ENCODE measurements at places on chromosomes 2 and 18. TPM values are rescaled to one million over a fixed set of nuclear protein-coding genes. Genes with fewer than 3 reads are reported as not detected.

- DNase-seq: no peak
These were observed 208.4 kb downstream of the MYCN start for GRCh38 chr2:16148632-16149348.

DNA sequence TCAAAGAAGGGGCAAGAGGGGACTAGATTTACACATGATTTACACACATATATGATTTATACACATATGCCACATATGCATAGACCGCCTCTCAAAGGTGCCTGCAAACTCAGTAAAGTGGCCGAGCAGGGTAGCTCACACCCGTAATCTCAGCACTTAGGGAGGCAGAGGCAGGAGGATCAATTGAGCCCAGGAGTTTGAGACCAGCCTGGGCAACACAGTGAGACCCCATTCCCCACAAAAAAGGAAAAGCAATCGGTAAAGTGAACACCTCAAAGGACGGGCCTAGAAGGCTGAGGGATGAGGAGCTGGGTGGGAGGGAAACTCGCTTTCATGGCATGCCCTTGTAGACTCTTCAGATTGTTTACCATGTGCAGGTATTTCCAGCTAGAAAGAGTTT lies 5.1 kb downstream of the ANKRD39 start:
- no peak for DNase-seq

DNA sequence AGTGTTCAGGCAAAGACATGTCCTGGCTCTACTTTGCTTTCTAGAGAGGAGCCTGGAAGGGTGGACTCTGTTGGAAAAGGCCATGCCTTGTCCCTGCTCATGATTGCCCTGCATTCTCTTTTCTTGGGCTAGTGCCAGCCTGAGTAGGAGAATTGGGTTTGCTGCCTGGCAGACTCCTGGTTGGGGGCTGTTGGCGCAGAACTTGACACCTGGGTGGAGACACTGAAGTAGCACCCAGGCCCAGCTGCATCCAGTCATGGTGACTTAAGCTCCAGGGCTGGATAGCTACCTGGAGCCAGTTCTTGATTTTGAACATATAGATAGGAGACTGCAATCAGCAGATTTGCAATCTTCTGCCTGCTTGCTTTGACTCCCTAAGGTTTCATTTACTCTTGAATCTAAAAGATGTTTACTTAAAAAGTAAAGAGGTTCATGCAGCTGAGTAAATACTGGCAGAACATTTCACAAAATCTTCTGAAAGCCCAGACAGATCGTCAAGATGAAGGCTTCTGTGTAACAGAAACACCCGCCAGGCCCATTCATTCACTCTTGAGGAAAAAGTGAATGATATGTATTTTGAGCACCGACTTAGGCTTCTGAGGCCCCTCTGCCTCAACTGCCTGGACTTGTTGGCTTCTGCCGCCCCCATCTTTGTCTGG lies 38.0 kb upstream of the YWHAQ start:
- DNase-seq: no peak

DNA sequence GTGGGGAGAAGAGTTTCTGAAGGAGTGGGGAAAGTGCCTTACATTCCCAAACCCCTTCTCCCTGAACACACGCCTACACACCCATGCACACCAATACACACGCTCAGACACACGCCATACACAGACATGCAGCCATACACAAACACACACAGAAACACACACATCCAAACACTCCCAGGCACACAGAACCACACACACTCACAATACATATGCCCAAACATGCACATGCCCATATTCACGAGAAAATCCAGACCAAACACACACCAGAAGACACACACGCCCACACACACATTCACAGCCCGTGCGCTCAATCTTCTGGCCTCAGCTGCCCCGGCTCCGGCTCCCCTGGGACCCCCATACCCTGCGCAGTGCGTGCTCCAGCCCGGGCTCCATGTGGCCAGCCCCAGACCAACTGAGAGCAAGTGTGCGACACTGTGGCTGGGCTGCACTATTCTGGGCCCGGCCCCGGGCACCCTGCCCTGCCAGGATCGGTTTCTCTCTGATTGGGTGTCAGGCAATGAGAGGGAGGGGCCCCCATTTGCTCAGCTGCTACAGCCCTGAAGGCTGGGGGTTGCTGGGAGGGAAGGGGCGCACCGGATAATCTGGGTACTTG lies at the start of gene PRKAG3:
Gene PRKAG3 (minus strand): TSS at position 426 of the 613 bp plus-strand sequence.
- DNase-seq: peak; percentile 43

DNA sequence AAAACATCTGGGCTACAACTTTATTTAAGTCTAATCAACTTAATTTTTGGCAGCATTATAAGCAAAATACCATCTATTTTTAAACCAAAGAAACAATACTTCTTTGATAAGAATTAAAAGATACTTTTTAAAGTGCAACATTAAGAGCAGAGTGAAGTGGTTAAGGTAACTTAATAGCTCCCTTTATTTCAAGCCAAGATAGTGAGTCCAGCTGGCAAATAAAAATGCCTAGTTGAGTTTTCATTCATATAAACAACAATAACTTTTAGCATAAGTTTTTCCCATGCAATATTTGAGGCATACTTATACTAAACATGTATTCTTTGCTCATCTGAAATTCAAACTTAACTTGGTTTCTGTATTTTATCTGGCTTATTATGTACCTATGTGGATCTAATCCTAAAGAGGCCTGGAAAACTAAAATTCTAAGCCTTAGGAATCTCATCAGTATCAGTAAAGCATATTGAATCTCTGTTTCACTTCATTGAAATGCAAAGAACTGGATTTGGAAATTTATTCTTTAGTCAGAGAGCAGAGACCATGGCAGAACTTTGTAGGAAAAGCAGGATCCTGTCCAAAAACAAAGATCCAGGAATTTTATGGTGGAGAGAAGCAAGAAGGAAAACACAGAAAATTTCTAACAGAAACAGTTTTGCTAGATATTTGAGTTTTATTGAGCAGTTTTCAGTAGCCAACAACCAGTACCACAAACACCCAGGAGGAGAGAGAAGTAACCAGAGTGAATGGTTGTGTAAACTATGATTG lies 95.9 kb downstream of the COL3A1 start:
- DNase-seq: peak; percentile 46

GRCh38 chr2:30147196-30147714 lies 448 bp downstream of the YPEL5 start:
- DNase-seq: no peak

- DNase-seq: no peak
These were observed 246.6 kb downstream of the SETBP1 start for GRCh38 chr18:44927127-44927849.

DNA sequence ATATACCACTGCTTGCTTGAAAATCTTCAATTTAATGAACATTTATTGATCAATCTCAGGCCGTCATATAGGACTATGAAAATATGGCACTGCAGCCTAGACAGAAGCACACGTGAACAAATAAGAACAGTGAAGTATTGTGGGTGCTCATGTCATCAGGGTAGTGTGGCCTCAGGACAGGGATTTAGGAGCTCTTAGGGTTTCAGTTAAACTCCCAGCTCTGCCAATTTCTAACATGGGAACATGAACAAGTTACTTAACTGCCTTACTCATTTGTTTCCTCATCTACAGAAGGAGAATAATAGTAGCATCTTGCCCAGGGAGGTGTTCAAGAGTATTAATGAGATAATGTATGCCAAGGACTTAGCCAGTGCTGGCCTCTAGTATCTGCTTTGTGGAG lies 146.0 kb upstream of the MAP3K20 start:
- no peak for DNase-seq

GRCh38 chr2:122193622-122194021 lies 438.2 kb downstream of the TSN start:
- DNase-seq: no peak

GRCh38 chr18:44033144-44033701 lies 647.5 kb upstream of the SETBP1 start:
- no peak for DNase-seq

DNA sequence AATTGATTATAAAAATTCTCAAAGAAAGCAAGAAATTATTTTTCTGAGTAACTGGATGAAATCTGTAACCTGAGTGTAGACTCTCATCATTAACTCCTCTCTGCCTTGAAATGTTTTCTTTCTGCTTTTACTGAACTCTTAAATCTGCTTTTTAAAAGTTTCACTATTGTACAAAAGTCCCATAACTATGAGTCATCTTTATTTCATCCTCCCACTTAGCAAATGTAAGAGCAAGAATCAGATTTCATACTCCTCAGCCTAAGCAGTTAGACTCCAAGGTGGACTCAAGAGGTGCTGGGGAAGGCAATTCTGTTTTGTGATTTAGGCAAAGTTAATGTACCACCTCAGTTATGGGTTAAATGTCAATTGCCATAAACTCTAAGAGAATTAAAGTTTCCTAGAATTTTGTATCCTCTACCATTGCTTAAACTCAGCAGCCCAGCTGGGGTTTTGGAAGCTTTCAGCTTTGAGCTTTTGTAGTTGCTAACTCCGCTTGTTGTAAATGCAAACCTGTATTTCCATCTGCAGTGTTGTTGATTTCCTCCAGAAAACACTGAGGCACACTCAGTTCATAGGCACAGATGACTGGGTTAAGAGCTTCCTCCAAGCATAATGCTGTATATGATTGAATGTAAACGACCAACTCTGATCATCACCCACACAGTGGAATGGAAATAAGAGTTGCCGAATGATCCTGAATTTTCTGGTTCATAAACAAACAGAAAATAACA lies 268.8 kb downstream of the ARHGAP15 start:
- peak; percentile 17 for DNase-seq

GRCh38 chr18:21341141-21341540 lies 99.1 kb downstream of the GREB1L start:
- no peak for DNase-seq

- DNase-seq: no peak
These were observed 13.3 kb upstream of the EHBP1 start for GRCh38 chr2:62692225-62692624.

- DNase-seq: no peak
These were observed 20.6 kb downstream of the SERPINB10 start for GRCh38 chr18:63928331-63928730.

- DNase-seq: no peak
These were observed 2.8 kb upstream of the BOK start for GRCh38 chr2:241555711-241556110.

GRCh38 chr18:6947338-6948030 lies 170.1 kb downstream of the LAMA1 start:
- DNase-seq: no peak

- peak; percentile 87 for DNase-seq
These were observed 43.7 kb downstream of the HDLBP start for GRCh38 chr2:241271706-241272302.

DNA sequence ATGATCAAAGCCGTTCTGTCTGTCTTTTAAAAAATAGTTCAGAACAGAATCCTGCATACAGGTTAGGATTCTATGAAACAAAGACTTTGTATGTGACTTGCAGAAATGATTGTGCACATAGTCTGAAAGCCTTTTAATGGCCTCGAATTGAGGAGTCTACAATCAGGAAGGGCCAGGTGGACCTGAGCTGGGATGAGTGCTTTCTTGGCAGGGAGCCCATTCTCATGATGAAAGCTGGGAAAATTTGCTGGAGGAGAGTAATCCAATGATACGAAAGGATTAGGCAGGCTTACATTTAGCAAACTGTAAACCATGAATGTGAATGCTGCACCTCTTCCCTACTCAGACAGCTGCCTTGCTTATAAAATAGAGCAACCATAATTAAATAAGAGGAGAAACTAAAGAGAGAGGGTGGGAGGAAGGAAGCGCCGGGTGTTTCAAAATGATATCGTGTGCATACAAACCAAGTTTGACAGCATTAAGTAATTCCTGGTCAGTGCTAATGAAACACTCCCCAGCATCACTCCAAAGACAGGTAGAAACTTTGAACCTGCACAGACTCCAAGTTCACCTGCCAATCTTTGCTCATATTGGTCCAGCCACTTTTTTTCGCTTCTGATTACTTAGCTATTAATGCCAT lies 23.7 kb upstream of the CXCR4 start:
- DNase-seq: no peak

GRCh38 chr18:74529378-74529777 lies 4.9 kb upstream of the CNDP1 start:
- no peak for DNase-seq

DNA sequence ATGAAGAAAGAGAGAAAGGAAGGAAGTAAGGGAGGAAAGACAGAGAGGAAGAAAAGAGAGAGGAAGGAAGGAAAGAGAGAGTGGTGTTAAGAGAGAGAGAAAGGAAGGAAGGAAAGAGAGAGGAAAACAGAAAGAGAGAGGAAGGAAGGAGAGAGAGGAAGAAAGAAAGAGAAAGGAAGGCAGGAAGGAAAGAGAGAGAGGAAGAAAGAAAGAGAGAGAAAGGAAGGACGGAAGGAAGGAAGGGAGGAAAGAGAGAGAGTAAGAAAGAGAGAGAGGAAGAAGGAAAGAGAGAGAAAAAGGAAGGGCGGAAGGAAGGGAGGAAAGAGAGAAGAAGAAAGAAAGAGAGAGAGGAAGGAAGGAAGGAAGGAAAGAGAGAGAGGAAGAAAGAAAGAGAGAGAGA lies 127.4 kb downstream of the GALNT3 start:
- no peak for DNase-seq

The POTEI gene
- polyA plus RNA-seq: 0.04 TPM

The ATG9A gene
- 35.9 TPM for polyA plus RNA-seq

The RUFY4 gene
- polyA plus RNA-seq: 0.13 TPM

The RNF103 gene
- 32.8 TPM for polyA plus RNA-seq

The G6PC2 gene
- polyA plus RNA-seq: not detected

The PROKR1 gene
- polyA plus RNA-seq: 2.1 TPM

The LHCGR gene
- polyA plus RNA-seq: 0.25 TPM

Data from hindlimb muscle (tissue), 1 donor.